ENCODE measurements at places on chromosomes 2 and 18. TPM values are rescaled to one million over a fixed set of nuclear protein-coding genes. Genes with fewer than 3 reads are reported as not detected.

TEX44 gene
- not detected for total RNA-seq

ANKZF1 gene
- total RNA-seq: 109 TPM

SCN7A gene
- total RNA-seq: not detected

ARHGAP15 gene
- 93.3 TPM for total RNA-seq

DSG4 gene
- total RNA-seq: not detected

RNPEPL1 gene
- 52.7 TPM for total RNA-seq

KIAA2012 gene
- total RNA-seq: not detected

CTAGE1 gene
- total RNA-seq: not detected

IL36B gene
- not detected for total RNA-seq

STARD6 gene
- total RNA-seq: not detected

FBXO15 gene
- total RNA-seq: 0.35 TPM

ANKRD29 gene
- not detected for total RNA-seq

NFU1 gene
- total RNA-seq: 15.4 TPM

HDHD2 gene
- total RNA-seq: 24.5 TPM

SEMA4F gene
- 6.5 TPM for total RNA-seq

MAP3K19 gene
- 0.13 TPM for total RNA-seq

HOXD1 gene
- total RNA-seq: not detected

TUBB8B gene
- not detected for total RNA-seq
